ENCODE measurements at places on chromosomes 3 and 15.

DNA sequence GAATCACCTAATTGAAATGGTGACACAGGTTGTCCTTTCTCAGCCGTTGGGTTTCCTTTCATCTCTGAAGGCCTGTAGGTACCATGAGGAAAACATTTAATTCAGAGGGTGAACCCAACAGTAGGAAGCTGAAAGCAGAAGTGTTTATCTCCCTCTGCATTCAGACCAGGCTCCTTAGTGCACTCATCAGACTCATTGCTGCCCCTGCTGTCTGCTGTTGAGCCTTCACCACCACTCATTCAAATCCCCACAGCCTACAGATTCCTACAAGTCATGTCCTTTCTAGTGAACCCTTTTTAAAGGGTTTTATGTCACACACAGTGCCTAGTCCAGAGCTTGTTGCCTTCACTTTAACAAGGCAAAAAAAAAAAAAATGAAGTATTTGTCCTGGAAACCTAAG lies 13.4 kb downstream of the WDR48 start:
- DNase-seq = no peak

DNA sequence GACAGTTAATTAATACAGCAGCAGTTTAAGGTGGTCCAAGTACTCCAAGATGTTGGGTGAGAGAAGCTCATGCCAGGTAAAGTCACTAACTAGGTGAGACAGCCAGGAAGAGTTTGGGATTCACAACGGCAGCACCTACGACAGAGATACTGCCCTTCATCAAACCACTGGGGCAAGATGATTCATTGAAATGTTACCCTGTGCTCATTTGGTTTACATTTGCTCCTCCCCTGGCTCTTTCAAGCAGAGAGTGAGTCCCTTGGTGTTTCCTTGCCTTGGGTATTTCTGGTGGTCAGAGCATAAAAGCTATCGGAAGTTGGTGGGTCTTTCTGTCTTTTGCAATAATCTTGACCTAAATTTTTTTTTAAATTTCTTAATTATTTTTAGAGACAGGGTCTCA lies 19.9 kb upstream of the PDE8A start:
- no peak for DNase-seq

GRCh38 chr15:75727851-75728715 lies 15.4 kb upstream of the CSPG4 start:
- no peak for DNase-seq

DNA sequence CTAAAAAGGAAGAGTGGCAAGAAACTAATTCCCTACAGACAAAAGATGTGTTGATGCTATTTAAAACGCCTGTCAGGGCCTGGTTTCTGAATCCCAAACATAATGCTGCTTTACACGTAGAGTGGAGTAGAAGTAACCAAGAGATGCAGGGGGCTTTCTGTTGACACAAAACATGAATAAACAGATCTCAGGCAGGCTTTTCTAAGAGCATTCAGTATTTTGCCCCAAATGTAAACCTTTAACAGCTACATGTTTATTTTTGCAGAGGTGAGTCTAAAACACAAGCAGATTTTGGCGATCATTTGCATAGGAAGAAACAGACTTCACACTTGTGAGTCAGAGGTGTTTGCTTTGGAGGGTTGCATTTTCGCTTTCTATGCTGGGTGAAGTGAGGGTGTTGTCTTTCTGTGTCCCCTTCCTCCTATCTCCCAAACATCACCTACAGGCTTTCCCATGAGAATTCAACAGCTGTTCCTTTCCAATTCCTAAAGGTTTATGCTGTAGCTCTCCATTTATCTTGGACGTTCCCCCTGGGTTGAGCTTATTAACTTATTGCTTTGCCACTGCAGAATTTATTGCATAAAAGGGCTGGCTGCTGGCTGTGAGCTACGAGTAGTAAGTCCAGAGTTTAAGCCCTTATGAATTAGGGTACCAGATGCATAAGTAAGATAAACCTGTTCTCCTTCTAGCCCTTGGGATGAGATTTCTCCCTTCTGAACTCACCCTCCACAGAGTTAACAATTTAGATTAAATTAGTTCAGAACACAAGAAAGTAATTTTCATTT lies 156.7 kb downstream of the DIPK2A start:
- DNase-seq = no peak

DNA sequence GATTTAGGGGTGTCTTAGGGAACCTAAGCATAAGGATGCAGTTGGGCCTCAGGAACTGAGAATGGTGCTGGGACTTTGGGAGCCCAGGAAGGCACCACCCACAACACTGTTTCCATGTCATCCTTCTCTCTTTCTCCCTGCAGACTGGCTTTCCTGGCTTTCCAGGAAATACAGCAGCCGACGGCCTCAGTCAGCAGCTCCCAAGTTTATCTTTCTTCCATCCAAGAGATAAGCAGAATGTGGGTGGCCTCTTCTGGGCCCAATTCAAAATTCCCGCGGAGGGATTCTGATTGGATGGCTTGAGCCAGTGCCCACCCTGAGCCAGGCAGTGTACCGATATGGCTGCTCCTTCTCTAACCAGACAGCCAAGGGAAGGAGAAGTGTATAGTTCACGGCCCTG lies 4.5 kb upstream of the CLN6 start:
- no peak for DNase-seq

DNA sequence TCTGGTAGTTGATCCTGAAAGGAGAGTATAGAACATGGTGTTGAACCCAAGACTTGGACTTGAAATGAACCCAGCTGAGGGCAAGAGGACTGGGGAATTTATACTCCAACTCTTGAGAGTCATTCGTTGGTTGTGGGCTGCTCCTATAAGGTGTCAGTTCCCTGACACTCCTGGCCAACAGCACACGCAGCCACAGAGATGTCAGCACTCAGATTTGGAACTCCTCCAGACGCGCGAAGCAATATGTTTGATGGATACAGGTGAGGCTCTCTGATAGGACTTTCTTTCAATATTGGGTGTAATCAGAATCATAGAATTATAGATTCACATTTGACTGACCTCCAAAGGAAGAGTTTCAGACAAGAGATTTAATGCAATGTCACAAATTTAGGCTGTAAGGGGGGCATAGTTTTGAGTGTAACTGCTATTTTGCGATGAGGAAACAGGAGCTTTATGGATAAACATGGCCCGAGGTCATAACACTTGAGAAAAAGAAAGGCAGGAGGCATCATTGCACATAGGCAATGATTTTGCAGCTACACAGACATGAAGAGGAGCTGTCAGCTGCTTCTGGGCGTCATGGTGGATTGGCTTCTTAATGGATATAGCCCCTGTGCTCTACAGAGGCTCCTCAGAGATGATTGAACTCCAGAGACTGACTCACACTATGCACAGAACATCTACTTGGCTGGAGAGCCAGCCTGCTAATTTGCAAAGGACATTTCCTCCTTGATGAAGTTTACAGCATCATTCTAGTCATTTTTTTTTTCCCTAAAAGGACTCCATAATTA lies 569.2 kb upstream of the RGMA start:
- DNase-seq = no peak

DNA sequence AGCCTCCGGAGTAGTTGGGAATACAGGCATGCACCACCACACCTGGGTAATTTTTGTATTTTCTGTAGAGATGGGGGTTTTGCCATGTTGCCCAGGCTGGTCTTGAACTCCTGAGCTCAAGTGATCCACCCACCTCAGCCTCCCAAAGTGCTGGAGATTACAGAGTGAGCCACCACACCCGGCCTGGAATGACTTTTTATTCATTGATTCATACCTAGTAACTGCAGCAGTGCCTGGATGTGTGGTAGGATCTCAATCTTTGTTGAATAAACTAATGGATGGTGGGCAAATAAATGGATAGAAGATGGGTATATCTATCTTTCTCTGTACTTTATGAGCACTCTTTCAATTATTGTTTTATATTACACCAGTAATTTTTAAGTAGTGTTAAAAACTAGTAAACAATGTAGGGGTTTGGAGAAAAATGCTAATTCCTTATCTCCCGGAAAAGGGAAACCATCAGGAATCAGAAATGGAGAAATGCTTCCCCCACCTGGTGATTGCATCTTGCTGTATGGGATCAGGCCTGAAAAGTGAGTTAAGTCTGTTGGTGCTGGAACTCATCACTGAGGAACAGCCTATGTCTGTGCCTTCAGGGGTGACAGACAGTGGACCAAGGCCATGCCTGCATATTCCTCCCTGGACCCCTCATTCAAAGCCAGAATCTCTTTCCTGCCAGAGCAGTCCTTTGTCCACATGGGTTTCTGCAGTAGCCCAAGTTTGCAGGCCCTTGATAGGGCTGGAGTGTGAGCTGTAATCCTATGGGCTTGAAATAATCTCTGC lies 161.0 kb upstream of the CTDSPL start:
- peak; percentile 42 for DNase-seq

DNA sequence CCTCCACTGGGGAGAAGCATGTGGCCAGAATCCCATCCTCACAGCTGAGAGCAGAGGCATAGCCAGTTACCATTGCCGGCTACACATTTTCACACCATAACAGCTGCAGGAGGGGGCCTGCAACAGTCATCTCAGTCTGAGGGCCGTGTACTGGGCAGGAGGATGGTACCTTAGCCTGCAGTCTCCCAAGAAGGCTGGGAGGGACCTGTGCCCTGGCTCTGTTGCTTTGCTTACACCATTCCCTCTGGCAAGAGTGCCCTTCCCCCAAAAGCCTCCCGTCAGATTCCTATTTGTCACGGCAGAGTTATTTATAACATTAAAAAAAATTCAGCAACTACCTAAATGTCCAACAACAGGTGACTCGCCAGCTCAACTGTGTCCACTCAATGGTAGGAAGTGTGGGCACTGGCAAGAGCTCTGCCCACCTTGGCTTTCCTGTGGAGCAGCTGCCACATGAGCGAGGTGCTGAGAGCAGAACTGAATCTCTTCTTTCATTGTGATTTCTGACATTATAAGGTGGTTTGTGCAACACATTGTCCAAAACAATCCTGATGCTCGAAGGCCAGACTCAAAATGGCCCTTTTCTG lies 4.4 kb downstream of the CAMKV start:
- no peak for DNase-seq

DNA sequence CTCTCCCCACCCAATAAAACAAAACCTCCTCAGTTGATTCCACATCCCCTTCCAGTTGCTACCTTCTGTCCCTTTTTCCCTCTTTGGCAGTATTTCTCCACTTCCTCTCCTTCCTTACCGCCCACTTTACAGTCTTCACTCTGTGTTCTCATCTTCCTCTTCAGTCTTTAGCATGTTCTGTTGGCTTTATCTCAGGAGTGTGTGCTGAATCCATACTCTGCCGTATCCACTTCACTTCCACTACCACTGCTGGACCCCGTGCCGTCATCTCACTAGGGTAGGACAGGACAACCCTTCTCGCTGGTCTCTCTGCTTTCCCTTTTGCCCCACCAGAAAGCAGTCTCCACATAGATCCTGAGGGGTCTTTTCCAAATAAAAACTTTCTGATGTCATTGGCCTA lies 74.3 kb downstream of the FNDC3B start:
- no peak for DNase-seq

DNA sequence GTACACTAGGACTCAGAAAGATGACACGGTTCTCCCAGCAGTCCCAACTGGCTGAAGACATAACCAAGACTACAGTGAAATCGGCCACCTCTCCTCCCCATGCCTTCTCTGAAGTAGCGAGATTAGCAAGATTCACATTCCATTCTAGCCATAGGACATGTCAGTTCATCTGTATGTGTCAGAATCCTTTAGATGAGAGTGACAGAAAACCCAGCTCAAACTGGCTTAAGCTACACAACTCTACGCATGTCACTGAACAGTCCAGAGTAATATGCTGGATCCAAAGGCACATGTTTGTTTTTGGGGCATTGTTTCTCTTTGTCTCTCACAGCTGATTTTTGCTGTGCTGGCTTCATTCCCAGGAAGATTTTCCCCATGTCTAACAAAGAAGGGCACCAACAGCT lies 75.8 kb downstream of the RARB start:
- DNase-seq = no peak

DNA sequence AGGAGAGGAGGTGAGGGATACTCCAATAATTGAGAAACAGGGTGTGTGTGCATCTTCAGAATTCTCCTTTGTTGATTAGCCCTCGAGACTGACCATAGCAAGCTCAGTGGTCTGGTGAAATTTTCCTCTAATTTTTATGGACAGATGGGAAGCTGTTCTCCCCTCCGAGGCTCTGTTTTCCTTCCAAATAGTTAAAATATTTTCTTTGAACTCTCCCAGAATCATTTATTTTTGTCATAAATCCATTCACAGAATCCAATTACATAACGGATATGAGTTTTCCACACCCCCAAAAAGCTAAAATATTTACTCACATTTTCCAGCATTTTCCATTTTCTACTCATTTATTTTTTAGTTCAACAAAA lies 36.5 kb downstream of the QTRT2 start:
- no peak for DNase-seq

- DNase-seq = no peak
Measured at GRCh38 chr3:183799461-183799860, 25.9 kb downstream of the MAP6D1 start.

- DNase-seq = no peak
Measured at GRCh38 chr15:92041371-92041770, 187.9 kb downstream of the SLCO3A1 start.

DNA sequence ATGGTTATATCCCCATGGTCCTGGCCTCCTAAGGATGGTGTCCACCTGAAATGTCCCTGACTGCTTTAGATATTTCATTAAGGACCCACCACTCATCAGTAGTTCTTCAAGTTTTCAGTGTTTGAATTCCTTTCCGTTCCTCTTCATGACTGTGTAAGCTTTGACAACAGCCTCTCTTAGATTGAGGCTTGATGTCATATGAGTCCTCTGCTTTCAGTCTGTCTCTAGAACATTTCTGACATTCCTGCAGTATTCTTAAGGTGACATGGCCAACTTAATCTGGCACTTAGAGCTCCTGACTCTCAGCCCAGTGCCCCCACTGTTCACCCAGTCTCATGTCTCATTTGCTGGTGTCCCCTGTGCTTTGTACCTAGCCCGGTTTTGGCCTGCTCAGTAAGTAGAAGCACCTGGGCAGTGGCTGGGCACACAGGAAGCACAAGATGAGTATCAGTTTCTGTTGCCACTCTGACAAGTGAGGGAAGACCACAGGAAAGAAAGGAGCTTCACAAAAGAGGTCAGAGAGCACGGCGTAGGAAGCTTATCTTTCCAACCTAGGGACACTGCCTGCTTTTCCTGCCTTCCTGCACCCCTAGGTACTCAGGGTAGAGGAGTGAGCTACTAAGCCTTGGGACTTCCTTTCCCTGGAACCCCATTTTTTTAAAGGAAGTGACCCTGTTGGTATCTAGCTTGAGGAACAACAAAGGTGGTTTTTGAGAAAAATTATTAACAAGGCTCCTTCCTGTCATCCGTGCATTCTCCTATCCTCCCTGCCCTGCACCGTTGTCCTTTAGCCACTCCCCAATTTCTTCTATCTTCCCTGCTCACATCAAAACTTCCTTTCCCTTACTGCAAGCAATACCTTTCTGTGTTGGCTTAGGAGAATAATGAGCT lies 103.1 kb downstream of the KLHL25 start:
- DNase-seq = no peak

- no peak for DNase-seq
Measured at GRCh38 chr3:139117136-139117675, 72.5 kb upstream of the PRR23C start.

GRCh38 chr3:143358155-143358792 lies 238.7 kb downstream of the CHST2 start:
- DNase-seq = no peak
